Right ventricle myocardium inferior (tissue), 1 donor: ENCODE measurements at places on chromosomes 7 and 10. TPM values are rescaled to one million over a fixed set of nuclear protein-coding genes. Genes with fewer than 3 reads are reported as not detected.

The GRID2IP gene
- not detected for total RNA-seq

The FBXW4 gene
- total RNA-seq: 93.2 TPM

The GARIN1A gene
- total RNA-seq: 1.8 TPM

The NYAP1 gene
- total RNA-seq: 0.54 TPM

The OR2A12 gene
- total RNA-seq: not detected

The LYZL2 gene
- total RNA-seq: not detected

The SPDYE2B gene
- not detected for total RNA-seq
